Epithelial cell of proximal tubule (primary cell): ENCODE measurements at places on chromosomes 1 and 21.

DNA sequence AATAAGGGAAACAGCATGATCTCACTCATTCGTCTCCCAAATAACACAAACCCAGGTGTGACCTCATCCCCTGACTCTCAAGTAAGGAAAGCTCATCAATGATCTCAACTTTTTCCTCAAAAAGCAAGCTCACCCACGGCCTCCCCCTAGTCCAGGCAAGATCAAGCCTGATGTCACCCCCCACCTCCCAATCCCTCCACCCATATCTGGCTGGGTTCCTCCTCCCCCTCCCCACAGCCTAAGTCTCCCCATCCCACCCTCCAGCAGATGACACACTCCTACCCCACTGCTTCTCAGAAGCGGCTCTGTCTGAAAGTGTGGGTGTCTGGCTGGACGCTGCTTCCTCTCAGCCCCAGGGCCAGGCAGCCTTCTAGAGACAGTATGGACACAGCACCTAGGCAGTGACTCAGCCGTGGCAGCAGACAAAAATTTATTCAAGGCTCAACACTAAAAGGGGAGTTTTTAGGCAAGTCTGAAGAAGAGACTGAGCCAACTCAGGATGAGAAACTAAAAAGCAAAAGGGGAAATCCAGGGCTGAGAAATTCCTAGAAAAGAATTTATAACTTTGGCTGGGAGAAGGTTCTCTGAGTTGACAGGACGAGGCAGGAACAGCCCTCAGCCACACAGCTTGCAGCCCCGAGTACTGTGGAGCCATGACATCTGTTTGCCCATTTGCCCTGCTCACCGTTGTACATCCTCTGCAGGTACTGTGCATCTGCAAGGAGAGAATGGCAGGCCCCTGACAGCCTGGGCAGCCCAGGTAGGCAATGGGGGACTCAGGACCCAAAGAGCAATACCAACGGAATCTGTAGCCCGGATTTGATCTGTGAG, 81.6 kb upstream of the LRRC8D start:
- DNase-seq = no peak

DNA sequence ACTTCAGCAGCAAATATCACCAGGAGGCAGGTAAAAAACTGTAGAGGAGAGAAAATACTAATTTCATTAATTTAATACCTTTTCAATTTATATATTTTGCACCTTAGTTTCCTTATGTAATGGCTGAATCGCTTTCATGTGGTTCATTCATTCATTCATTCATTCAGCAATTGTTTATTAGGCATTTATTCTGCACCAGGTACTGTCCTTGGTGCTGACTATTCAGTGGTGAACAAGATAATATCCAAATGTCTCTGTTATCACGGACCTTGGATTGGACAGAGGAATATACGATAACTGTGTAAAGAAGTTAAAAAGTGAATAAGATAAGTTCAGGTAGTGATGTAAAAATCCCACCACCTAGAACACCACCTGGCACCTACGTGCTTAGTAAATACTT, 28.8 kb downstream of the TSPAN2 start:
- DNase-seq = no peak

DNA sequence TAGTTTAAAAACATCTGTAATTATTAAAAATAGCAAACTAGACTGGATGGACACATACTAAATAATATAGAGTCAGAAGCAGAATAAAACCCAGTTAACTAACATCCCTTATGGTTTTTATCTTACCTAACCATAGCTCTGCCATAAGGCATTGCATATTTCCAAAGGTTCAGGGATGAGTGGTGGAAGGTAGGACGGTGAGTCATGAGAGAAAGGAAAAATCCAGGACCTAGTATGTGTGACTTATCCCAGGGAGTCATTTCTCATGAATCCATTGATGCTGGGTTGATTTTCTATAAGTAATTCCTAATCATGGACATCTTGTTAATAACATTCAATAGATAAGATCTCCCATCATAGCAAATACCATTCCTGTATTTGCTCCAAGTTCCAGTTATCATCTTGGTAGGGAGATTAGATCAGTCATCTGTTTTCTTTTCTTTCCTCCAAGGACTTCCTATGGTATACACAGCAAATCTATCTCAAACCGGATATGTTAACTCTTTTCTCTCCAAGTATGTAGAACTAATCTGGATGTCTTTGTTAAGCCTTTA, 490.7 kb upstream of the B3GALT2 start:
- no peak for DNase-seq

DNA sequence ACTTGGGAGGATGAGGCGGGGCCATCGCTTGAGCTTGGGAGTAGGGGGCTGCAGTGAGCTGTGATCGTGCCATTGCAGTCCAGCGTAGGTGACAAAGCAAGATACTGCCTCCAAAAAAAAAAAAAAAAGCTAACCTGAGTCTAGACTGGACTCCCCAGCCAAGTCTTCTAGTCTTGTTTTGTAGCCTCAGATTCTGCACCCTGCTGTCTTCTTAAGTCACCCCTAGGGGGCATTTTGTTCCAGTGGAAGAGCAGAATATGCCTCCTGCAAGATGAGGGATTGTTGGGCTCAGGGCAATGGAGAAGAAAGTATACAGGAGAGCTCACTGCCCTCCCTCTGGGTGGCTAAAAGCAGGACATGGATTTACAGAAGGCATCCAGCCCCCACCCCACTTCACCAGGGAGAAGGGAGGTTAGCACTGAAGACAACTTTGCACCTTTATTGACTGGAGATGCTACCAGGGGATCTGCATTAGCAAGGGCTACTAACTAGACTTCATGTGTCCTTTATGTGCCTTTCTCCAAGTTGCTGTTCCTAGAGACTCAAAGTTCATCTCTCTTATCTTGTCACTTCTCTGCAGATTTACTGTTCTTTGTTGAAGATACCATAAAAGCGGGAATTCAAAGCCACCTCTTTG, 15.3 kb upstream of the RNF187 start:
- DNase-seq = no peak

GRCh38 chr1:5565281-5566125, 426.7 kb downstream of the NPHP4 start:
- no peak for DNase-seq

DNA sequence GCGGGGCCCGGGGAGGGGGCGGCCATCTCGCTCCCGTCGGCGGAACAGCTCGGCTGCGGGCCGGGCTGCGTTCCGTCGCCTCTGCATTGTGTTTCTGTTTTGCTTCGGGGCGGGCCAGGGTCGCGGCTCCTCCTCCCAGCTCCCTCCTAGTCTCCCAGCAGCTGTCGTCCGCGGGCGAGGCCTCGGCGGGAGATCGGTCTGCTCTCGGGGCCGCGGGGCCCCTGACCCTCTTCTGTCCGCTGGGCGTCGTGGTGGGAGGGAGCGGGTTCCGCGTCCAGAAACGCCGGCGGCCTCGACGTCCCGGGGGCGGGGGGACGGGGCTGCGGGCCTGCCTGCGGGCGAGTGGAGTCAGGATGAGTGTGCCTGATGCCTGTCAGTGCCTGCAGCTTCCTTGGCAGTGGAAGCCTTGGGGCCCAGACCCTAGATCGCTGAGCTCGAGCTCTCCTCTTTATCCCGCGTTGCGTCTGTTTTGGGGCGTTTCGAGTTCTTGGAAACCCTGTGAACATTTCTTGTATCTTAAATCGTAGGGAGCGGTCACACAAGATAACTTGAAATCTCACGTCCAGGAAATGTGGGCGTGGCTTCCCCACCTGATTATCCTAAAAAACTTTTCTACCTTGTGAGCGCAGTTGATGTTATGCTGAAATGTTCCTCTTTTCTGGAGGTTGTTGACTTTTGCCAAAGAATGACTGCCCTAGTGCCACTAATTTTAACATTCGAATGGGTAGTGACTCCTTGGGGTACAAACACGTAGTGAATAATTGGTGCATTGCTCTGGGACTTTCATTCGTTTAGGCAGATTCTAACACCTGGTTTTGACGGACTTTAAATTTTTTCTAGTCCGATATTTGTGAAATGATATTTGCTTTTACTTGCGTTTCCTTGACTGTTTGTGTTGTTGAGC, 676 bp downstream of the MORC3 start:
- no peak for DNase-seq

DNA sequence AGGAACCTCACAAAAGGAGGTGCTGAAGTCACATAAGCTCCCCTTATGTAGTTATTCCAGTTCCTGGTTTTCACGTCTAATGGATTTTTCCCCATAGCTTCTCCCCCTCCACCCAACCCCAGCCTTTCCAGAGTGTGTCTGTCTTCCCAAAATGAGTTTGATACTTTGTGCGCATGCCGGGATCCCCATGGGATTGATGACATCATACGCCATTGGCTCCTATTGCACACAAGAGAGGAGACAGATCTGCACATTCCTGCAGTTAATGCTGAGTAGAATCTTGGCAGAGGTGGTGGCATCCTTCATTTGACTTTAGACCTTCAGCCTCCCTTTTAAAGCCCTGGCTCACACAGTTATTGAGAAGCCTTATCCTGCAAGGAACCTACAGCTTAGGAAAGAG, 71.4 kb downstream of the DDR2 start:
- DNase-seq = no peak

DNA sequence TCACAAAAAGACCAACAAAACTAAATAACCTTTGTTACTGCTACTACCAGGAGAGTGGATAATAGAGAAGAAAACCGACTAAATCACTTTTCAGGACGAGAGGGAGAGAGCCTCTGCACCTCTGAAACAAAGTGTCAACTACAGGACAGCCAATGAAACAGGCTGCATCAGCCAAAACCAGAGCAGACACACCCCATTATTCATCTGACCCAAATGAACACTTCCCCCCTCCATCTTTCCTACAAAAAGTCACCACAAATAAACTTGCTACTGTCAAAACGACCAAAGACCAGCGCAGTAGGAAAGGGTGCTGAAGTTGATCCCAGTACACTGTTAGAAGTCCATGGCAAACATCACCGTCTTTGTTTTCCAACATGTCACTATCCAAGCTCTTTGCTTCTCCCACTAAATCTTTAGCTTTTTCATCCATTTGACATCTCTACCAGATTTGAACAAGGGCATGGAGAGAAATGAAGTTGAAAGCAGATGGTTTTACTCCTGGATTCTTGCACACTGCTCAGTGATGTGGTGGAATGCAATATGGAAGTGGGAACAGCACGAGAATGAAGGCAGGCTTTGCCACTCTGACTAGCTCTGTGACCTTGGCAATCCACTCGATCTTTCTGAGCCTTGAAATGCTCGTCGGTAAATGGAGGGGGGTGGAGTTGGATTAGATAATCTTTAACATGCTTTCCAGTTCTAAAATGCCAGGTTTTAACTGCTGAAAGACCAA, 20.5 kb downstream of the DSTYK start:
- no peak for DNase-seq

- DNase-seq = no peak
Observed at GRCh38 chr1:64663668-64664067, 81.2 kb upstream of the RAVER2 start.

DNA sequence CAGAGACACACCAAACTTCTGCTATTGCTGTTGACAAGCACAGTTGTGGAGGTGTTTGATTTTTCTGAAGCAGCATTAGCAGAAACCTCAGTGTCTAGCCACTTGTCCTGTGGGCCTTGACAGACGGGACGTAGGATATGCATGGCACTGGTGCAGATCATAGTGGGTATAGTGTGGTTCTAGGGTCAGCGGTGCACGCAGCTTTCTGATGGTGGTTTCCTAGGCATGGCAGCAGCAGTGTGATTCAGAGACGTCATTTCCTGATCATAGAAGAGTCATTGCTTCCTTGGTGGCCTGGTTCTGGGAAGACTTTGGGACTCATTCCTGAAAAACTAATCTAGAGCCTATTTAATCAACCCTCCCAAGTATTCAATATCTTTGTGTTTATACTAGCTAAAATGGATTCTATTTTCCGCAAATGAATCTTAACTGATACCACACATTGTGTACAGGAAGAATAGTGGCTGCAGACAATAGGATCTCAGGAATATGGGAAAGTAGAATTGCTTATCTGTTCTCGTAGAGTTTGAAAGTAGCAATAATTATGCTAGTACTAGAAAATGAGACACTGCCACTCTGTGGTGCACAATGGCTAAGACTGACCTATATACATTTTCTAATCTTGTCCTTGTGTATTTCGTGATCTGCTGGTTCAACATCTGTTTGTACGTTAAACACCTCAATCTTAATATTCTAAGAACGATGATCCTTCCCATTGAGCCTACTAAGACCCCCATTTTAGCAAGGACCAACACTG, 2.8 kb upstream of the USP1 start:
- DNase-seq = no peak

GRCh38 chr1:94528299-94528698, 13.3 kb downstream of the F3 start:
- DNase-seq = no peak

- no peak for DNase-seq
Observed at GRCh38 chr1:168195199-168196135, 16.7 kb downstream of the TIPRL start.

DNA sequence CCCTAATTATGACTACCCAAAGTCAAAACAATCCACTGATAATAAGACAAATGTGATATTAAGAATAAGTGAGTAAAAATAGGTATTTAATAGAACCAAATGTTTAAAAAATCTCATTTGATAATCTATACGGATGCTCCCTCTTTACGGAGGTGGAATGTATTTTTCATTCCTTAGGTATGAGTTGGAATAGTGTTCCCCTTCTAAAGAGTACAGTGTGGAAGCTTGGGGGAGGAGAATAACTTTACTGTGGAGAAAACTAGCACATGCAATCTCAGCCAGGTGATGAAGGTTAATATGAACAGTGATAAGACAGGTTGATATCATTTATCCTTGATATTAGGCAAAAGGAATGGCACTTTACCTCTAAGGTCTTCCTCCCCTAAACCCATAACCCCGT, 74.6 kb downstream of the GPR88 start:
- no peak for DNase-seq

GRCh38 chr1:221241592-221241991, 362.3 kb downstream of the HLX start:
- DNase-seq = no peak

- DNase-seq = no peak
Observed at GRCh38 chr1:113247782-113248181, 142.5 kb upstream of the MAGI3 start.

- DNase-seq = no peak
Observed at GRCh38 chr1:12340544-12340930, 110.7 kb downstream of the VPS13D start.

DNA sequence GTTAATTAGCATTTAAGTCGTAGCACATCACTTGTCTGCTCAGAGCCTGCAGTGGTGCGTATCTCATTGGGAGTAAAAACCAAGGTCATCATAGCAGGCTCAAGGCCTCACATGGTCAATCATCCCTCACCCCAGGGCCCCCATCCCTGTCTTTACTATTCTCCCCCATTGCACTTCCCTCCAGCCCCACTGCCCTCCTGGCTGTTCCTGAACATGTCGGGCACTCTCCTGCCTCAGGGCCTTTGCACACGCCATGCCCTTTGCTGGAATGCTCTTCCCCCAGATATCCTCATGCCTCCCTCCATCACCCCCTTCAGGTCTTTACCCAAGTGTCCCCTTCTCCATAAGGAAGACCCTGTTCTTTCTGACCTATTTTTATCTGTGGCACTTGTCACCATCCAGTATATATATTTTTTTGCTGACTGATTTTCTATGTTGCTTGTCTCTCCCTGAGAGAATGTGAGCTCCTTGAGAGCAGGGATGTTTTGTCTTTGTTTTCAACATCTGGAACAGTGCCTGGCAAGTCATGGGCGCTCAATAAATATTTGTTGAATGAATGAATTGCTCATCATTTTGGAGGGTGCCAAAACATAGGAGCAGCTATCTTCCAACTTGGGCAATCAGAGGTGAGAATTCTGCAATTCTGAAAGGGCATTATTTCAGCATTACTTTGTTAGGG, 74.1 kb upstream of the POU3F1 start:
- DNase-seq = no peak

- DNase-seq = no peak
Observed at GRCh38 chr1:162404550-162405160, 7.3 kb downstream of the SH2D1B start.
